ENCODE measurements at places on chromosomes 16 and 17. TPM values are rescaled to one million over a fixed set of nuclear protein-coding genes. Genes with fewer than 3 reads are reported as not detected.

GRCh38 chr16:14378131-14378551, 251.9 kb downstream of the PARN start:
- DNase-seq = no peak

The GPR142 gene
- not detected for polyA plus RNA-seq

DNA sequence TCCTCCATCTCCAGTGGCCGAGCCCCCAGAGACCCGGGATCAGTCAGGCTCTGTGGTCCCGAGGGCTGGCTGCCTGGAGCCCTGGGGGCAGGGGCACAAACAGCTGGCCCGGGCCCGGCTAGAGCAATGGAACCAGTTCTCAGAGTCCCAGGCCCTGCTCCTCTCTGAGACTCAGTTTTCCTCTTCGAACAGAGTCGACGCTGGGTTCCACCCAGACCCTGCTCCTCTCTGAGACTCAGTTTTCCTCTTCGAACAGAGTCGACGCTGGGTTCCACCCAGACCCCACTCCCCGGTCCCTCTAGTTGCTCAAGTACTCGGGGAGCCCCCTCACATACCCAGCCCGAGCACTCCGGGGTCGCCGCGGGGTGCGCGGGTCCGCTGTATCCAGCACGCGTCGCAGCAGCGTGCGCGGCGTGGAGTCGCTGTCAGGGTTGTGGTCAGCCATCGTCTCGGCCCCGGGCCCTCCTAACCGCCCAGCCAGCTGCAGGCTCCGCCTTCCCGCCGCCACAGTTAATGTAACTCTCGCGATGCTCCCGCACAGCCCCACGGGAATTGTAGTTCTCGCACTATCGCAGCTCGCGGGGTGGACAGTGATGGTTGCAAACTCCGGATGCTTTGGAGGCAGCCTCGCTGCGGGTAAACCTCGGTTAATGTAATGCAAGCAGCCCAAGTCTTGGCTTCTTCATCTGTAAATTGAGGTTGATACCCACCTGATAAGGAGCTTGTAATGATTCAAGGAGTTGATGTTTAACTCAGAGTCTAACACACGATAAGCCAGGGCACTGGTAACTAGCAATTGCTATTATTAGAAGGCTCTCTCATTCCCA, 8.5 kb upstream of the THAP11 start:
- DNase-seq = peak; percentile 95

DNA sequence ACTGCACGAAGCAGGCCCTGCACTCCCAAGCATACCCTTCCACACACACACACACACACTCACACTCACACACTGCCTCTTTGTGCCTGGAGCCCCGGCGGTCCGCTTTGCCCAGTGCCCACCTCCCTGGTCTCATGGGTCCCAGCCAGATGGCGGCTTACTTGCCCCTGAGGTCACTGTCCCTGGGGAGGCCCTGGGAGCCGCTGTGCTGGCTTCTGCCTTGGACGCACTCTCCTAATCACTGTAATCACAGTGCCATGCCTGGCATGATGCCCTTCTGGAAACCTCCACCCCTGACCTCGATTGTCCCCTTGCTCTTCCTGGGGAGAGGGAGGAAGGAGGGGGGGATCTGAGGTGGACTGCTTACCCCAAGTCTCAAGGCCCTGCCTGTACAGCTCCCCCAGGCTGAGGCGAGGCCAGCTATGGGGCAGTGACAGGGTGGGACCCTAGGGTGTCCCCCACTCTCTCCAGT, 36.0 kb downstream of the ARHGAP23 start:
- peak; percentile 72 for DNase-seq

The NXPH3 gene
- polyA plus RNA-seq = 0.39 TPM

DNA sequence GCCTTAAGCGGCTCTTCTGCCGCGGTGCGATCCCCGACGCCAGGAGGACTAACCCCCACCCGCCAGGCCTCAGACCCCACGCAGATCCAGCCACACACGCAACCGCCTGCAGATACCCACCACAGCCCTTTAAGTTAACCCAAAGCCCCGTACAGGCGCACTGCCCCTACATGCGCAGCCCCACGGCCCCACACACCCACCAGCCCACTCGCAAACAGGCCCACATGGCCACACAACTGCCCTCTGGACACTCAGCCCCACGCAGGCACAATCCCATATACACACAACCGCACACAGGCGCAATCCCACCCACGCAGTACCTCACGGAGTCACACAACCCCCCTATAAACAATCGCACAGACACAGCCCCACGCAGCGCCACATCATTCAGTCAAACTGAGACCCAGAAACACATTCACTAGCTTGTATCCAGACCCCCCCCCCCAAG, 41.7 kb downstream of the RAI1 start:
- DNase-seq = no peak

GRCh38 chr17:76834870-76835269, 33.3 kb upstream of the MGAT5B start:
- DNase-seq = no peak

- peak; percentile 64 for DNase-seq
Observed at GRCh38 chr16:47142821-47143676, 696 bp downstream of the NETO2 start.

All from psoas muscle (tissue), 8 donors.